Right ventricle myocardium superior (tissue), 1 donor: ENCODE measurements at places on chromosomes 5 and 9. TPM values are rescaled to one million over a fixed set of nuclear protein-coding genes. Genes with fewer than 3 reads are reported as not detected.

The GARIN3 gene
- total RNA-seq, result not detected

The MYOT gene
- total RNA-seq, result 11.7 TPM

The ZNF483 gene
- 3.5 TPM for total RNA-seq

The ATOSB gene
- total RNA-seq, result 12.9 TPM

The GABRA1 gene
- total RNA-seq, result not detected

The FOXD1 gene
- not detected for total RNA-seq

The FBP1 gene
- 1.1 TPM for total RNA-seq

The FBN2 gene
- 23.5 TPM for total RNA-seq

The PPP1R26 gene
- total RNA-seq, result 23.3 TPM

The KCNV2 gene
- not detected for total RNA-seq

The FOXD4L4 gene
- total RNA-seq, result not detected

The SOX30 gene
- 0.13 TPM for total RNA-seq

The KIAA0825 gene
- 1.5 TPM for total RNA-seq

The SLC45A2 gene
- not detected for total RNA-seq

- no peak for DNase-seq
Observed at GRCh38 chr9:79470954-79471353, 100.8 kb upstream of the TLE4 start.

GRCh38 chr5:176553260-176554085 is 4.3 kb downstream of the CDHR2 start:
- DNase-seq, result no peak

GRCh38 chr9:22005702-22006606 is 3.2 kb downstream of the CDKN2B start:
- DNase-seq, result no peak

GRCh38 chr9:81634915-81635516 is 54.3 kb downstream of the TLE1 start:
- no peak for DNase-seq

DNA sequence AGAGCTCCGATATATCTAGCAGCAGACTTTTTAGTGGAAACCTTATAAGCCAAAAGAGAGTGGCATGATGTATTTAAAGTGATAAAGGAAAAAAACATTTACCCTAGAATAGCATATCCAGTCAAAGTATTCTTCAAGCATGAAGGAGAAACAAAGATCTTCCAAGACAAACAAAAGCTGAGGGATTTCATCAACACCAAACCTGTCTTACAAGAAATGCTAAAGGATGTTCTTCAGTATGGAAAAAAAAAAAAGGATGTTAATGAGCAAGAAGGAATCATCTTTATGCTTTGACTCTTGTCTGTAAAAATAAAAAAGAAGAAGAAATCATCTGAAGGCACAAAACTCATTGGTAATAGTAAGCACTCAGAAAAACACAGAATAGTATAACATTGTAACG is 338.2 kb downstream of the TLE1 start:
- no peak for DNase-seq

DNA sequence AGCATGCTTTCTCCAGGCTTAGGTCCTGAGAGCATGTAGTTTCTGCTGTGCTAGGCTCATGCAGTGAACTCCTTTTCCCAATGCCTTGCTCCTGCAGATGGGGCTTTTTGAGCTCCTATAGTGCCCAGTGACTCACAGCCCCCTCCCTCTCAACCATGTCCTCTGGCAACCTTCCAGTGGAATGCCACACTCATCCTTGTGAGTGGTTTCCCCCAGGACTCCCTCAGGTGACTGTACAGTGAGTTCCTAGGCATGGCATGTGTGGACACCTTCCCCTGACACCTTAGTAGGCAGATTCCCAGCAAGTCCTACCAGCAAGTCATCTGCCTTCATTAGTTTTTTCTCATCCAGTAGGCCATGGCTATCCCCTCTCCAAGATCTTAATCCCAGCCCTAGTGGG is 72.4 kb upstream of the CXCL14 start:
- no peak for DNase-seq

DNA sequence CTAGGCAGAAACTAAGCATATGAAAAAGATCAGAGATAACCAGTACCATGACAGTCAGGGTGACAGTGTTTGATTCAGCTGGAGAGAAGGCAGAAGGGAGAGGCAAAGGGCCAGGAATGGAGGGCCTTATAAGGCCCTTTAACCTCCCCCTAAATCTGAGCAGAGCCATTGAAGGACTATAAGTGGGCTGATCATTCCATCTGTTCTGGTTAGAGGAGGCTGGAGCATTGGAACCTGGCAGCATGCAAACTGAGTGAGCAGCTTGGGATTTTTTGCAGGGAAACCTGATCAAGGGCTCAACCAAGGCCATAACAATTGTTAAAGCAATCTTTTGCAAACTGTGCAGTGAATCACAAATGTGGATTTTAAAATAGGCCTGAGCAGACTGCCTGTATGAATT is 174.5 kb upstream of the DAP start:
- DNase-seq, result no peak

- DNase-seq, result peak; percentile 96
Observed at GRCh38 chr9:129776938-129777768, 24.3 kb upstream of the PTGES start.

GRCh38 chr5:91130759-91131158 is 252.4 kb downstream of the ARRDC3 start:
- DNase-seq, result no peak

GRCh38 chr5:139708877-139709581 is 60.9 kb downstream of the CXXC5 start:
- DNase-seq, result peak; percentile 68

DNA sequence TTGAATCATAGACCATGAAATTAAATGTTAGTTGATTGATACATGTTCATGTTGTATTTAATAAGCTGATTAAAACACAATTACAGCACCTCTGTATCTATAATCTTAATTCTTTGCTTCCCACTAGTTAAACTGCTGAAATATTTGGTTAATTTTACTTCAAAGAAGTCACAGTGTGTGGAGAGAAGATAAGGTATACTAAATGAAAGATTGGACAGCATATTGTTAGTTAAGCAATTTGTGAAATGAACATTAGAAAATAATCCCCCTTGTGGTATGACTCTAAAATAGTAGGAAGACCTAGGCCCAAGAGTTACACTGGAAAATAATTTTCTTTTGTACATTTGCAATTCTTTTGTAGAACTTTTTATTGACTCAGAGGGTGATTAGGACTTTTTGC is 30.3 kb downstream of the MAN2A1 start:
- DNase-seq, result no peak

GRCh38 chr5:56565644-56566043 is 249.7 kb upstream of the MAP3K1 start:
- peak; percentile 30 for DNase-seq

GRCh38 chr9:124266139-124266825 is 8.5 kb downstream of the NEK6 start:
- no peak for DNase-seq

GRCh38 chr5:118967059-118967508 is 21.3 kb downstream of the DTWD2 start:
- DNase-seq, result no peak

- no peak for DNase-seq
Observed at GRCh38 chr9:93149361-93149760, 15.3 kb upstream of the NINJ1 start.

- no peak for DNase-seq
Observed at GRCh38 chr5:89883967-89884366, 525.6 kb downstream of the CETN3 start.

DNA sequence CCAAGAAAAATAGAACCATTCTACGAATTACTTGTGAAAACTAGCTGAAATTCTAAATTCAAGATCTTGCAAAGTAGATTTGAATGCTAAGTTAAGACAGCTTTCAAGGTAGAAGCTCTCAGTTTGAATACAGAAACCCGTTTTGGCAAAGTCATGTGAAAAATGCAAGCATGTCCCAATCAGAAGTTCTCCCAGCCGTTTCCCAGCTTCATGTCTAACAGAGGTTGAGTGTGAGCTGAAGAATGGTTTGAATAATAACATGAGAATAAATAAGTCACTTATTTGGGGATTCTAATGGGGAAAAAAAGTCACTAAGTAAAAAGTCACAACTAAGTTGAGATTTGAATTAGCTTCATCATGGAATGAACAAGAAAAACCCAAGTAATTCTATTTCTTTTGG is 152.5 kb upstream of the MAP3K1 start:
- no peak for DNase-seq

- DNase-seq, result no peak
Observed at GRCh38 chr5:124743602-124744169, 2.8 kb downstream of the ZNF608 start.

DNA sequence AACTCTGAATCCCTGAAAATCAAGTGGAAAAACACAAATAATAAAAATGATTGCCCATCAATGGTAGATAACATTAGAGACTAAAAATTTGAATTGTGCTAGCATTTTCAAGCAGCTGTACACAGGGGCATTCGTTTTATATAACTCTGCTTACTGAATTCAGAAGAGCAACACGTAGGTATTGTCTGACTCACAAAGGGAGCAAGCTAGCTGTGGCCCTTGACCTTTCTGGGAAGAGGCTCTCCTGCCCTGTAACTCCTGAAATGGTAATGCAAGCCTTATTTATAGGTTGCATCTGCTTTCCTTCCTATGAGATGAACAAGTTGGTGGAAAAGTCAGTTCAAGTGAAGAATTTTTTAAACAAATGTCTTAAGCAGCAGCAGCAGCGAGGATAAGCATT is 218.7 kb upstream of the EFNA5 start:
- no peak for DNase-seq

GRCh38 chr5:74105126-74105780 is 479.3 kb downstream of the ARHGEF28 start:
- peak; percentile 42 for DNase-seq

GRCh38 chr5:112002376-112002775 is 245.4 kb upstream of the NREP start:
- DNase-seq, result no peak

GRCh38 chr5:172417983-172418630 is 36.2 kb downstream of the SH3PXD2B start:
- peak; percentile 92 for DNase-seq

DNA sequence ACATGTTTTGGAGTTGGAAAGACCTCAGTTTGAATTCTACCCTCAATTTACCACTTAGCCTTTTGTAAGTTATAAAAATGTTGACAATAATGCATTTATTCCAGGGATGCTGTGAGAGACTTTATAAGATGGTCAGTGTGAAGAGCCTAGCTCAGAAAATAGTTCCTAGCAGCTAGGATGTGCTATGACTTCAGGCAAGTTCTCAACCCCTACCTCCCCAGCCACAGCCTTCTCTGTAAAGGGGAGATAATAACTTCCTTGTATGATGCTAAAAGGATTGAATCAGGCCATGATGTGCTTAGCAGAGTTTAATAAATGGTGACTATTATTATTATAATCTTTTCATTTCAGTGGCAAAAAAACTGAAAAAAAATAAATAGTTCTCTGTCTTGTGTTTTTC is 77.6 kb downstream of the ALDH1A1 start:
- no peak for DNase-seq
